NCI-H524 (cell line): ENCODE measurements at places on chromosomes 5 and 9.

- no peak for DNase-seq
Measured at GRCh38 chr9:117718085-117718484, 13.9 kb downstream of the TLR4 start.

GRCh38 chr5:171433352-171433698 lies 13.9 kb downstream of the FGF18 start:
- no peak for DNase-seq

DNA sequence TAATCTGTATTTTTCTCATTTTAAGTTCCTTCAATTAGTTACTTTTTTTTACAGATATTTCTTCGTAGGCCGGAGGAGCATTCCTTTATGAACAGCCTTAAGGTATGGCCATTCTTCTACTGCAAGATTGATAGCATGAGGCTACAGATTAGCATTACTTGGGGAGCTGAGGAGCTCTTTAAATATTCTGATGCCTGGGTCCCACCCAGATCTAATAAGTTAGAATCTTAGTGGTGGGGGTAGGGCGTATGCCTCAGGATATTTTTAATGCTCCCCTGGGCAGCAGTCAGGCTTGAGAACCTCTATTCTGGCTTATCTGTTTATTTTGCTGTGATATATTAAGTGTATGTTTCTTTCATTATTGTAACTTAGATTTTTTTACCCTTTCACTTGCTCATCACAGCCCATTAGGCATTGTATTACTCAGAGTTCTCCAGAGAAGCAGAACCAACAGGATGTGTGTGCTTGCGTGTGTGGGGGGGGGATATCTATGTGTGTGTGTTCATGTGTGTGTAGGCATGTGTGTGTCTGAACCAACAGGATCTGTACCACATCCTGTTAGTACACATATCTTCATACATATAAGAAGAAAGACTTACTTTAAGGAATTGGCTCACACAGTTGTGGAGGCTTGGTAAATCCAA lies 91.8 kb upstream of the MTAP start:
- no peak for DNase-seq

DNA sequence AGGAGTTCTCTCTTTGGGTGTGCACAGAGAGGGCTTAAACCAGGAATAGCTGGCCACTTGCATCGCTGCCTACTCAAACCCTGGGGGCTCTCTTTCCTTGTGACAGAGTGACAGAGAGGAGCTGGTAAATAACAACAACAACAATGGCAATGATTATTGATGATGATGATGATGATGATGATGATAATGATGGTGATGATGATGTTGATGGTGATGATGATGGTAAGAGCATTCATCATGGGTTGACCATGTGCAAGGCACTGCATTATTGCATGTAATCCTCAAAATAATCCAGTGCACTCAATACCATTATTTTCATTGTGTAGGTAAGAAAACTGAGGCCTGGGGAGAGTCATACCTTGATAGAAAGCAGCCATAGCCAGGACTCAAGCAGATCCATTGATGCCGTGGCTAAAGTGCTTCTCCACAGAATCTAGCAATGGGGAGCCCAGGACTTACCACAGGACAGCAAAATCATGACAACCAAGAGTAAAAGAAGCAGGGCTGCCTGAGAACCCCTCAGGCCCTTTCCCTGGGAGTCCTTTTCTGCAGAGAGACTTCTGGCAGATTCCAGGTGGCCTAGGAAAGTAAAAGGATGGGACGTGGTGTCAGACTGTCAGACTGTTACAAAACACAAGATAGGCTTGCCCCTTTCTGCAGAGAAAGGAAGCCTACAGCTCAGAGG lies 4.8 kb downstream of the FOXI1 start:
- no peak for DNase-seq

DNA sequence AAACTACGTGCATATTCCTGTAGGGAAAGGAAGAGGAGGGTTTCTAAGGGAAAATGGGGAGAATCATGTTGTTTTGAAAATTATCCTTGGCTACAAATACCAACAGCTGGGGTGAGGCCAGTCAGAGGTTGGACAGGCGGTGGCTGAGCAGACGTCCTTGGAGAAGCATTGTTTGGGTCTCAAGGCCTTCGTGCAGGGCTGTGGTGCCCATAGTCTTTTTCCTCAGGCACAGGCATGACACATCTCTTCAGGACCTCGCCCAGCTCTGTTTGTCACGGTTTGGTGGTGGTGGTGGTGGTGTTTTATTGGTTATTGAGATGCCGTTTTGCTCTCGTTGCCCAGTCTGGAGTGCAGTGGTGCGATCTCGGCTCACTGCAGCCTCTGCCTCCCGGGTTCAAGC lies 27.8 kb upstream of the EGFL7 start:
- no peak for DNase-seq

GRCh38 chr5:155103146-155103545 lies 89.6 kb downstream of the KIF4B start:
- peak; percentile 86 for DNase-seq

GRCh38 chr5:102777099-102777498 lies 22.0 kb downstream of the PAM start:
- no peak for DNase-seq

DNA sequence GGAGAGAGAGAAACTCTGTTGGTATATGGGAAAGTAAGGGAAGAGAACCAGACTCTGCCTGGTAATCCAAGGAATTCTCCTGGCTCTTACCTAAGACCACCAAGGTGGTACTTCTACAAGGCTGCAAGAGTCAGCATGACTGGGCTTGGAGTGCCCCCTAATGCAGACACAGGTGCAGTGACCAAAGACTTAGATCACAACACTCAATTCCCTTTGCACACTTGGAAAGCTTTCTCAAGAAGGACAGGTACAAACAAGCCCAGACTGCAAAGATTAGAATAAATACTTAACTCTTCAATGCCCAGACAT lies 25.2 kb downstream of the UGT3A2 start:
- no peak for DNase-seq

- DNase-seq, result peak; percentile 92
Measured at GRCh38 chr9:121171236-121171635, 30.4 kb downstream of the RAB14 start.

DNA sequence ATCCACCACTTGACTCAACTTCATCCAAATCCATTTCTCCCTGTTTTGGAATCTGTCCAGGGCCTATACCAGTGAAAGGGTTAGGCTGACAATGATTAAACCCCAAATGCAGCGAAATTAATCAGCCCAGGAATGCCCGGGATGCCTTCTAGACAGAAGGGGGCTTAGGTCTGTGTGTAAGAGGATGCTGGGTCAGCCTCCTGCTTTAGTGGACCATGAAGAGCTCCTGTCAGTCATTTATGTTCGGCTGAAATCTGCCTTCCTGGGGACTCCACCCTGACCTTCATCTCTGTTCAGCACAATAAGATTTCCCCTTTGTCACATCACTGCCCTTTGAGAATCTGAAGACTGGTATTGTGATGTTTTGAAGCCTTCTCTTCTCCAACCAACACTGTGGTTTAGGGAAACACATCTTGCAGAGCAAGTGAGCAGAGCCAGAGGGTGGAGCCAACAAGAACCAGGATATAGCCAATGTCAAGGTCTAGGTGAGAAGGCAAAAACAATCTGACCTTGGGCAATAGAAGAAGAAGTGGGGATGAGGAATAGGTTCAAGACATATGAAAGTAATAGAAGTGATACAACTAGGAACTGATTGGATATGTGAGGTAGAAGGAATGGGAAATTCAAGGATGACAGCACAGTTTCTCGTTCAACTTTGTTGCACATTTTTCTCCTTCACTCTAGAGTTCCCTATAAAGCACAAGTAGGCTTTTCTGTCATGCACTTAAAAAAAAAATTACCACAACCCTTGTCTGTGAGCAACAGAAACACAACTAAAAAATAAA lies 234.4 kb downstream of the ARHGAP26 start:
- no peak for DNase-seq
